ENCODE measurements at places on chromosomes 2 and 18.

DNA sequence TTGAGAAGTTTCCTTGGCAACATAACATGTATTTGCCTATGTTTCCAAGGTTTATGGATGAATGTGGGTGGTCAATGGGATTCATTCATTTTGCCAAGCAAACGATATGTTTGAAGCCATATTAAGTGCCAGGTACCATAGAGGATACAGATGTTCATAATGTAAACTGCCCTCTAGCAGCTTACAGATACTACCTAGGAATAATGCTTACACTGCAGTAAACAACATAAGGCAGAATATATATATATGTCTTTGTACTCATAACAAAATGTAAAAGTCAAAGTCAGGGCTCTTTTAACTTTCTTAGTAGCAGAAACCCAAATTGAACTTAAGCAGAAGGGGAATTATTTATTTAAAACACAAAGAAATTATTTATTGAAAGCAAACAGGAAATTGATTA is 171.6 kb upstream of the TNP1 start:
- no peak for DNase-seq

DNA sequence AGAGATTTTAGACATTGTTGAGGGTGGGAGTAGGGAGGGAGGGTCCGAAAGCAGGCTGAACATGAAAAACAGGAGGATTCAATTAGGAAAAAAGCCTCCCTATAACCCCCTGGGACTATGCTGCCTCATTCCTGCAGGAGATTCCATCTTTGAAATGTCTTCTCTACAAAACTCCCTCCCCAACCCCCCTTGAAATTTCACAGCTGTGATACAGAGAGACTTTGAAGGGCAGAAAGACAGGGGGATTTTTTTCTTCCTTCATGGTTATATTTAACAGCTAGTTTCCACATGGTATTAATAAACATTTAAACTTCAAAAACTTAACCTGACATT is 57.6 kb downstream of the TRIB2 start:
- DNase-seq: no peak

- DNase-seq: no peak
These were observed 12.7 kb upstream of the ARID5A start for GRCh38 chr2:96523659-96524481.

- DNase-seq: peak; percentile 73
These were observed 209.5 kb downstream of the NDUFA10 start for GRCh38 chr2:239815671-239816070.

GRCh38 chr18:53686965-53687364 is 537.5 kb downstream of the MBD2 start:
- no peak for DNase-seq

DNA sequence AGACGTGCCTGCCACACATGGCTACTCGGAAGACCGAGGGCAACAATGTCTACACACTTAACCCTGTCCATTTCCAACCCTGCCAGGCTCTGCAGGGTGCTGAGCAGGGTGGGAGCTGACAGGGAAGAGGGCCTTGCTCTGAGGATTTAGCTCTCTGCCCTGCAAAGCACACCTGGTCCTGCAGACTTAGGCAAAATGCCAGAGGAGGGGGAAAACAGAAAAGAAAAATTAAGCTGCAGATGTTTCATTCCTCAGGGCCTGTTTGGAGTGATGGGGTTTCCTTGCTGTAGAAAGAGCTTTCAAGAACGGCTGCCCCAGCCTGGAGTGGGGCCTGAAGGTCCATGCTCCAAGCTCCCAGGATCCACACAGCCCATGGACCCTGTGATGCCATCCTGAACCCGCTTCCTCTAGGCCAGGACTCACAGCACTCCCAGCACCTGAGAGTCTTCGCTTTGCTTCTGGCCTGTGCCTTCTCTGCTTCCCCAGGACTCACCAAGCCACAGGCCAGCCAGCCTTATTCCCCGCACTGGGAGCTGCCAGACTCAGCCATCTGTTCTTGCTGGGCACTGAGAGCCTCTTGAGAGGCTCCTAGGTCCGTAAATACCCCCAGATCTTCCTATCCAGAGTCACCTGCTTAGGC is 9.1 kb upstream of the TEX51 start:
- DNase-seq: no peak

DNA sequence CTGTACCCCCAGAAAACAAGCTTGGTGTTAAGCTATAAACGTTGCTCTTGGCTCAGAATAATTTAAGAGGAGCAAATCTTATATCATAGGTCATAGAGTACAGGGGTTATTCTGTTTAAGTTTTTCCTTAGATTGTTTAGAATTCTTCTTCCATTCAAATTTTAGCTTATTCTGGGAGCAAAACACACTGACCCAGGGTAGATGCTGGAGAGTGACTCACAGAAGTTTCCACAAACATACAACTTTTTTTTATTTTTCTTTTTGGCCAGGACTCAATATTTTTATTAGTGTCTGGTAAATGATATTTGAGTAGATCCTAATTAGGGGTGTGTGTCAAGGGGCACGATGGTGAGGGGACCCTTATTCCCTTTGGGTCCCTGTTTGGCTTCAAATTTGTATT is 71.5 kb upstream of the PSME4 start:
- no peak for DNase-seq

- no peak for DNase-seq
These were observed 53.3 kb downstream of the FECH start for GRCh38 chr18:57533006-57533867.

DNA sequence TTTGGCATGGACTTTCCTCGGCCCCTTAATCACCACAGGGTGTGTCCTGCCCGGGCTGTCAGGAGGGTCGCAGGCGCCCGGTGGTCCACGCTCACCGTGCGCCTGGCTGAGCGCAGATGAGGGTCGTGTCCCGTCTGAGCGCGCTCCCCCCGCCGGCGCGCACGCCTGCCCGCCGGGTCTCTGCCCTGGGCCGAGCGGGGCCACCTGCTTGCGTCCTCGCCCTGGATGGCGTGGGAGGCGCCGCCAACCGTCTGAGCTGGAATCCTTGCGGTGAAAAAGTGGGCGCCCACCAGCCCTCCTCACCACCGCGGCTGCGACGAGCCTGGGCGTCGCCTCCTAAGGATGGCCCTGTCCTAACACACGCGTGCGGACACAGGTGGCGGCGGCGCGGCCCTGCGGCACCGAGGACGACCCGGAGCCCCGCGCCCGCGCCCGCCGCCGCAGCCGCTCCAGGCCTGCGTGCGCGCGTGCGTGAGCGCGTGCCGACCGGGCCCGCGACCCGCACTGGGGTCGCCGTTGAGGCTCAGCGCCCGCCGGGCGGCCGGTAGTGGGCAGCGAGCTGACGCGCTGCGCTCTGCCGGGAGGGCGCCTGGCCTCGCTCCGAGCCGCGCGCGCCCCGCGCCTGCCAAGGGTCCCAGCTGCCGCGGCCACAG is 126.6 kb downstream of the ARHGEF4 start:
- no peak for DNase-seq
